Posterior cingulate gyrus (tissue), 11 donors: ENCODE measurements at places on chromosomes 6 and 20.

DNA sequence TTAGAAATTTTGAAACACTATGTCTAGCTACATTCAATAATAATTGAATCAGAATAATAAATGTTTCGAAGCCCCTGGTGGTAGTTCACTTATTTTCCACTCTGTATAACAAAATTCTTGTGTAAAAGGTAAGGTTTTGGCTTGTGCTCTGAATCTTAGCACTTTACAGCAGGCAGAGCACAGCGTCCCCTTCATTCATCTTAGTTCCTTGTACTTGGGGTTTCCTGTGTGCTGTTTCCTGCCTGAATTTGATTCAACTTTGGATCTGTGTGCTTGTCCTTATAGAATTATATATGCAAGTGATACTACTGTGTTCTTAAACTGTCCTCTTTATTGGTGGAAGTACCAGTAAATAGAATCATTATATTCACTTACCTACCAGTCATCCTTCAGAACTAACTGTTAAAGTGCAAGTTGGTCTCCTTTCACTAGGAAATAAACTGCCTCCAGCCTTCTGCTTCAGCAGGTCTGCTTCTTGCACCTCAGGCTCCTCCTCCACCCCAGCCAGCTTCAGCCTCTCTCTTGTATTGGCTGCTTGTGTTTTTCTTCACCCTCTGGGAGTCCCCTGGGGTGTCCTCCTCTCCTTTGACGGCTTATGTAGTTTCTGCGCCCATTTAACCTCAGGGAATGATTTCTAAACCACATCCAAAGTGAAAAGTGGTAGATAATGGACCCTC is 28.8 kb upstream of the TULP4 start:
- no peak for DNase-seq

- DNase-seq, result no peak
Observed at GRCh38 chr20:60257671-60258070, 299.4 kb downstream of the CDH26 start.

- no peak for DNase-seq
Observed at GRCh38 chr6:105897131-105897530, 189.0 kb upstream of the PRDM1 start.

GRCh38 chr6:98871057-98871456 is 36.7 kb downstream of the POU3F2 start:
- no peak for DNase-seq

DNA sequence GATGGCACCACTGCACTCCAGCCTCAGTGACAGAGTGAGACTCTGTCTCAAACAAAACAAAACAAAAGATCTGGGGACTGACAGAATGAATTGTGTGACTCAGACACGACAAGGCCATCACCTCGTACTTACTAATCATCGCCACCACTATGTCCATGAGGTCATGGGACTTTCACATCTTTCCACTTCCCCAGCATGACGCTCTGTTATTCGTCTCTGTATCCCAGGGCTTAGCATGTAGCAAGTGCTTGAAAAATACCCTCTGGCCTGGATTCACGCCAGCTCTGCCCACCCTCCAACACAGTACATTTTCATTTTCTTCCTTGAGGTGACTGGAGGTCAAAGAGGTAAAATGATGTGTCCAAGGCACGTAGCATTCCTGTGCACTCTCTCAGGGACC is 27.8 kb downstream of the FGD2 start:
- DNase-seq, result peak; percentile 26

- no peak for DNase-seq
Observed at GRCh38 chr20:57605878-57606277, 14.3 kb downstream of the ZBP1 start.

GRCh38 chr20:42894483-42894882 is 295.2 kb downstream of the PTPRT start:
- DNase-seq, result no peak

DNA sequence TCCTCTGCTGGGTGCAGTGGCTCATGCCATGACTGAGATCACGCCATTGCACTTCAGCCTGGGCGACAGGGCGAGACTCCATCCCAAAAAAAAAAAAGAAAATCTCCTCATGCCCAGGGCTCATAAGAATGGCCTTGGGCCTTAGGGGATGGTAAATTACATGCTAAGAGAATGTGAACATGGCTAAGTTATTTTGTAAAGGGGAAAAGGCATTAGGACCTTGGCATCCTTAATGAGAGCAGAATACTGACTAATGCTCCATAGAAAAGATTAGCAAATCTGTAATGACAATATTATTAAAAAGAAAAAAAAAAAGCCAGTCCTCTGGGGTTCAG is 12.6 kb upstream of the SHLD1 start:
- no peak for DNase-seq

DNA sequence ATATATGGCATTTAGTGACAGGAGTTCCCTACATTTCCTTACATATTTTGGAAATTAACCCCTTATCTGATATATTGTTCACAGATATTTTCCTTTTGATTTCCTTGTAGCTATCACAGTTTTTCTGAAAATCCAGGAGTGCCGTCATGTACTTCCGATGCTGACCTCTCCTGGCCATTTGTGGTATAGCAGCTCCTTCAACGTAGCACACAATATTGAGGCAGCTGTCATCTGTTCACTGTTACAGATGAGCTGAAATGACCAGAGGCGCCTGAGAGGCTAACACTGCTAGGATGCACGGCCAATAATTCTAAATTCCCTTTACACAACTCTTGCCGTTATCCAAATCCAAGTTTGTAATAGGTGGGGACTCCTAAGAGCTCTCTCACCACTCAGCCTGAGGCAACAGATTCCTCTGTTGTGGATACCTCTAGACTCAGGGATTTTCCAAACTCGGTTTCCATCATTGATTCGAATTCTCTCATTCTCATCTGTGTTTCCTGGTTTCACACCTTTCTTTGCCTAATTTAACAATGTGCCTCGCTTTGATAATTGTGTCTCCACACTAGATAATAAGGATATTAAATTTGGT is 53.0 kb downstream of the MMUT start:
- DNase-seq, result peak; percentile 70

- DNase-seq, result no peak
Observed at GRCh38 chr6:224350-224749, 67.9 kb upstream of the DUSP22 start.

GRCh38 chr6:81890846-81891245 is 138.4 kb upstream of the TENT5A start:
- no peak for DNase-seq

GRCh38 chr6:156839129-156839528 is 62.0 kb downstream of the ARID1B start:
- no peak for DNase-seq

- DNase-seq, result no peak
Observed at GRCh38 chr6:3754776-3755175, 3.3 kb upstream of the PXDC1 start.

DNA sequence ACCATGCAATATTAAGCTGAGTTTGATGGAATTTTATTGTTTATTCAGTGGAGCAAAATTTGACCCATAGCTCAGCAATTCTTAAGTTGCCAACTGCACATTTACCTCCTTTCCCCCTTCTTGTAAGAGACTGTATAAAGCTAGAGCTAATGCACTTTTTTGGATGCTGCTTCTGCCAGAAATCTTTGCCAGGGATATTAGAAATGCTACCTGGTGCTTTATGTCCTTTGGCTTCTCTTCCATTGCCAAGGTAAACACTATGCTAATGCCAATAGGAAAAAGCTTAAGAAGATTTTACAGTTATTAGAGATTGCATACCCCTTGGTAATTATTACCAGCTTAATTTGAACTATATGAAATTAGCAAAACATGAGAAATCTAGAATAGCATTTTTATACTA is 79.0 kb upstream of the OGFRL1 start:
- no peak for DNase-seq

DNA sequence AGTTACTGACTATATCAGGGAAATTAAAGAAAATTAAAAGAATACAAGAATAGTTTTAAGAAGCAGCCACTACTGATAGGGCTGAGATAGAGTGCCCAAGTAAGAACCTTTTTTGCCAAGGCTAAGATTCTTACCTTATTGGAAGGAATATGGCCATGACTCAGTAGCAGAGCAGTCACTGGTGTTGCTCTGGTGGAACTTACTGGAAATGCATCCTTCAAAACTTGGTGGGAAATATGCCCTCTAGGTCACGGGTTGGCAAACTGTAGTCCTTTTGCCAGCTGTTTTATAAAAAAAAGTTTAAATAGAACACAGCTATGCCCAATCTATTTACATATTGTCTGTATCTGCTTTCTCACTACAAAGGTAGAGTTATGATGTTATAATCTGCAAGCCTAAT is 6.0 kb downstream of the HSF2 start:
- no peak for DNase-seq

GRCh38 chr20:44496976-44497375 is 21.3 kb downstream of the TTPAL start:
- no peak for DNase-seq

DNA sequence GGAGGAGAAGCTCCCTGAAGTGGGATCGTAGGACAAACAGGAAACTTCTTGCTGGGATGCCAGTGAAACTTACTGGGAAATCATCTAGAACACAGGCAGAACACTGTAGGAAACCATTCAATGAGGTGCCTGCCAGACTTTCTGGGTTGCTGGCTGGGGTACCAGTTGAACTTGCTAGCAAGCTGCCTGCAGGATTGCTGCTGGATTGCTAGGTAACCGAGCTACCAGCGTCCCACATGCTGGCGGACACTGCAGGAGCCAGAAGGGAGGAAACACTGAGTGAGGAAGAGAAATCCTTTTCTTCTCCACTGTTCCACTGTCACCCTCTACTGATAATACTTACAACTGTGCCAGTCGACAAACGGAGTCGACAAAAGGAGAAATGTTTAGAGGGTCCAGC is 91.3 kb upstream of the SLC35B3 start:
- DNase-seq, result peak; percentile 33

DNA sequence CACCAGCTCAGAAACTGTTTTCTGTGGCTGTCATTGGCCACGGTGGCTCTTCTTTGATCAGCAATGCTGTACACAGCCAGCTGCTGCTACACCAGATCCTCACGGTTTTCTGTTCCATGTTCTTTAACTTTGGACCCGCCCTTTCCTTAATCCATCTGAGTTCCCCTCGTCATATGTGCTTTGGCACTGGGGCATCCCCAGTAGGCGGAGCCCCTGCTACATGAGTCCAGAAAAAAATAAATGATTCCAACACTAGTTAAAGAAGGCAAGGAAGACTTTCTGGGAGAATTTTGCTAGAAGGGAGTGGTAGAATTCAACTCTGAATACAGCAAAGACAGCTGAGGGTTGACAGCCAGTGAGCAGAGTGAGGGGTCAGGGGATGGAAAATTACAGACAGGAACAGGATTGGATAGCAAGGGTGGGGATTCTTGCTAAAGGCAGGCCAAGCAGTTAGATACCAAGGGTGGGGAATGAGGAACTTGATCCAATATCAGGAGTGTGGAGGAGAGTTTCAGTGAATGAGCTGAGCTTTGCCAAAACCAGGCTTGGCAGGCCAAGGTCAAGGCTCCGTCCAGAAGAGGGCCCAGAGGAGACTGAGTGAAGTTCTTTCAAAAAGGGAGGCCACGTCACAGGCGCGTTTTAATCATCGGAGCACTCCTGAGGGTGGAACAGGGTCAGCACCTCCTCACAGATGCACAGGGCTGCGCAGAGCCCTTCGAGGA is 391.8 kb downstream of the CDH4 start:
- DNase-seq, result no peak

GRCh38 chr6:140281236-140281635 is 906.8 kb upstream of the CITED2 start:
- no peak for DNase-seq

- DNase-seq, result no peak
Observed at GRCh38 chr6:3026791-3027626, 27.3 kb downstream of the NQO2 start.

DNA sequence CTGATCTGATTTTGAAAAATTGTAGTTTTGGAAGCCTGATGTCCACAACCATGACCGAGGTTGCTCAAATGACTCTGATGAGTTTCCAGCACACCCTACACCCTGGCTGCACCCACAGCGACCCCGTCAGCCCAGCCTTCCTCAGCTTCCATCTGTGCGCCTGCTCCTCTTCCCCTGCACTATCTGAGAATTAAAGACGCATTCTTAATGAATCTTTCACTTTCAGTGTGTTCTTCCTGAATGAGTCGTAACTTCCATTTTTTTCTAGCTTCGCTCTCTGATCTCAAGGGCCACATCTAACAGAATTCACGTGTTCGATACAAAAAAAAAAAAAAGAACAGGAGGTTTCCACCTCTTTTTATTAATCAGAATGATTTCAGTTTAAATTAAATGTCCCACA is 21.3 kb upstream of the RREB1 start:
- DNase-seq, result no peak

DNA sequence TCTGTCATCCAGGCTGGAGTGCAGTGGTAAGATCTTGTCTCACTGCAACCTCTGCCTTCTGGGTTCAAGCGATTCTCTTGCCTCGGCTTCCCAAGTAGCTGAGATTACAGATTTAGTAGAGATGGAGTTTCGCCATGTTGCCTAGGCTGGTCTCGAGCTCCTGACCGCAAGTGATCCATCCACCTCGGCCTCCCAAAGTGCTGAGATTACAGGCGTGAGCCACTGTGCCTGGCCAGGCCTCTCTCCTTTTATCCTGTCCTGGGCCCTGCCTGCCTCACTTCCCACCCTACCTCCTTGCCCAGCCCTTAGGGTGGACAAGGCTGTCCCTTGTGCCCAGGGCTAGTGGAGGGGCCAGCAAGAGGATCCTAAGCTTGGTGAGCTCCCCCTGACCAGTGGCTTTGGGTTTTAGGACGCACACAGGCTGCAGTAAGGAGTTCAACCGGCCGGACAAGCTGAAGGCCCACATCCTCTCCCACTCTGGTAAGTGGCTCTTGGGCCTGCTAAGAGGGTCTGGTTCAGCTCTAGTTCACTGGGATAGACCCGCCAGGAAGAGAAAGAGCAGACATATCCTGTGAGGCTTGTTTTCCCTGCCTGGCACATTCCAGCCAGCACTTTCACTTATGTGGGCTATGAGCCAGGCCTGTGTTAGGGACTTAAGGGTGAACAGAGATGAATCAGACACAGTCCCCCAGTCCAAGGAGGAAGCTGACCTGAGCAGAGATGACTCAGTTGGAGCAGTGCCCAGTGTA is 21.9 kb upstream of the CHMP4B start:
- no peak for DNase-seq

GRCh38 chr6:84449220-84449619 is 221.8 kb upstream of the CEP162 start:
- DNase-seq, result no peak

GRCh38 chr6:110485491-110485890 is 9.1 kb upstream of the SLC22A16 start:
- DNase-seq, result no peak

- no peak for DNase-seq
Observed at GRCh38 chr6:25608558-25609174, 43.3 kb upstream of the SCGN start.

GRCh38 chr6:88244721-88245120 is 78.6 kb upstream of the CNR1 start:
- no peak for DNase-seq

- DNase-seq, result no peak
Observed at GRCh38 chr20:1119128-1119505, 715 bp downstream of the PSMF1 start.

- no peak for DNase-seq
Observed at GRCh38 chr20:54083459-54083858, 13.1 kb upstream of the BCAS1 start.

DNA sequence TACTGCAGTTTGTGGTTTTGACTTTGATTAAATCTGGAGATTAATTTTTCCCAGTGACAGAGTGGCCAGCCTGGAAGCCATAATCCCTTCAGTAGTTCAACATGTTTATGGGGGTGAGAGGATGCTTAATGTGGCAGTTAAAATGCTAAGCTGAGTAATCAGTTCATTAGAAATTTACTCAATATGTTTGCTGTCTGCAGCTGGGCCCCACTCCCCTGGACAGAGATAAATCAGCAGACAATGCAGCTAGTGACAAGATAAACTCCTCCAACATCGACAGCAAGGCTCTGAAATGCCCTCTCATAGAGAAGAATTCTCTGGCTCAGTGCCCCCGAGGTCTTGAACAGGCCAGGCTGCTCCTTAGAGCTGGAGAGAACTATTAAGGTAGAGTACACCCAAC is 101.9 kb downstream of the LRFN2 start:
- DNase-seq, result no peak
